ENCODE measurements at places on chromosomes 4 and X.
A peak's percentile ranks its signal among the peaks of the same experiment; 100 is the strongest.

DNA sequence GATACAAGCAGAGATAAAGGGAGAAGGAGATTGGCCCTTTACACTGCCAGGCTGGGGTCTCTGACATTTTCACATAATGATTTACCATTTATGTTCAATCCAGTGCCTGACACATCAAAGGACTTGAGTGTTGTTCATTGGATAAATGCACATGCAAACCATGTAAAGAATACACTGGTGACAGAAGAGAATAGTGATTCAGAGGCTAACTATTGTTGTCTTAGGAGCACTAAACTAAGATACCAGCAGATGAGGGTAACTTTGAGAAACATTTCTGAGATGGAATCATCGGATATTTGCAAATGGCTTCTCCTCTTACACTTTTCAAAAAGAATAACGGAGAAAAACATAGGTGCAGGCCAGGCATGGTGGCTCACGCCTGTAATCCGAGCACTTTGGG is 67.3 kb upstream of the HHIP start:
- no peak for DNase-seq

DNA sequence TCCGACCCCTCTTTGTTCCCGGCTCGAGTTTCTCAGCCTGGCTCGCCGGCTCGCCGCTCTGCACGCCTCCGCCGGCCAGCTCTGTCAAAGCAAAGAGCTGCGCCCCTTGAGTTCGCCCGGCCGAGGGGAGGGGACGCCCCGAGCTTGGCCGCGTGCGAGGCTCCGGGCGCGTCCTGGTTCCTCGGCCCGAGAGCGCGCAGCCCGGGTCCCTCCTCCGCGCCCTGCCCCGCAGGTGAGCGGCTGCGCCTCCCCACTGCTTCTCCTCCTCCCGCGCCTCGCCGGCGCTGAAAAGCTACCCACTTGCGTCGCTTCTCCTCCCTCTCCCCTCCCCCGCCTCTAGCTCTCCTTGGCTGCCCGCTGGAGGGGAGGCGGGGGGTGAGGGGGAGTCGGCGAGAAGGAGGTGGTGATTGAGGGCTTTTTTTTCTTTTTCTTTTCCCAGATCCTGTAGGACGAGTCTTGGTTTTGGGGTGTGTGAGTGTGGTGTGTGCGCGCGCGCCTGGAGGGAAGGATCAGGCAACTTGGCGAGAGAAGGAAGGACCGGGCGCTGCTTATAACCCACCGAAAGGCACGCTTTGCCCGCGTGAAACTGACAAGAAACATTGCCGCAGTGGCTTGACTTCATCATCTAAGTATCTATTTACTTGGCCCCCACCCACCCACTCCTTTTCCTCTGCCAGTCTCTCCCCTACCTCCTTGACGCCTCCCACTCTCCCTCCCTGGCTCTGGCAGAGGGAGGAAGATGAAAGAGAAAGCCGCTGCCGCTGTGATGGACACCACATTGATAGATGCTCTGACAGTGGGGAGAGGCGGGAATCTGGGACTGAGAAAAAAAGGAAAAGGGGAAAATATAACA is at the start of gene LEF1:
TSS of gene LEF1 (minus strand) at position 262 of the 853 bp plus-strand sequence. CDS start 1,165 bp downstream, outside the sequence.
- DNase-seq, result peak; percentile 74

GRCh38 chrX:136953867-136954787 is 73.6 kb upstream of the RBMX start:
- peak; percentile 73 for DNase-seq

GRCh38 chrX:25277574-25277973 is 261.8 kb upstream of the ARX start:
- no peak for DNase-seq

- DNase-seq, result no peak
Measured at GRCh38 chr4:119233191-119233590, 20.7 kb downstream of the USP53 start.

Measured in activated CD4-positive, alpha-beta T cell treated with anti-CD3 and anti-CD28 coated beads, Interleukin-2, amount 50 U/mL, for 16 hours (primary cell).